ENCODE measurements at places on chromosomes 12 and 14.

GRCh38 chr12:13165617-13166041, 30.9 kb upstream of the EMP1 start:
- no peak for DNase-seq

GRCh38 chr12:84641940-84642545, 270.6 kb downstream of the SLC6A15 start:
- no peak for DNase-seq

- DNase-seq: no peak
These were observed 36.0 kb upstream of the GNPNAT1 start for GRCh38 chr14:52827426-52827825.

GRCh38 chr12:132478845-132479244, 11.1 kb upstream of the FBRSL1 start:
- DNase-seq: no peak

DNA sequence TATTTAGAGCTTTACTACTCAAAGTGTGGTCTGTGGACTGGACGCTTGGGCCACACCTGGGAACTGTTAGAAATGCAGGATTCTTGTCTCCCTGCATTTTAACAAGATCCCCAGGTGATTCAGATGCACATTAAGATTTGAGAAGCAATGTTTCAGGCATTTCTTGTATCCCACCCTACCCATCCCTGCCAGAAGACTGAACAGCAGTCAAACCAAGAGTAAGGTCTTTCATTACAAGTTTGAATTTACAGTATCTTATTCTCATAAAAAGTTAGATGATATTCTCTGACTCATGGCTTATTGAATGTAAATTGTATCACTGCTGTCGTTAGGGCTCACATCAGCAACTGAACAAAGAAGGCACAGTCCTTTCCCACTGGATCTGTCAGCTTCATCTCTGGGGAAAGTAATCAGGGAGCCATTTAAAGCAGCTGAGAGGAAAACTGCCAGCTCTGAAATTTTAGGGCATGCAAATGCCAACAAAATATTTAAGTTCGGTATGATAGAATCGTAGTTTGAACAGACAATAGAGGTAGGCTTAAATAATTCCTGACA, 141.1 kb downstream of the AKAP6 start:
- no peak for DNase-seq

All from effector CD8-positive, alpha-beta T cell (primary cell).